ENCODE measurements at places on chromosomes 16 and 17. TPM values are rescaled to one million over a fixed set of nuclear protein-coding genes. Genes with fewer than 3 reads are reported as not detected.
A peak's percentile ranks its signal among the peaks of the same experiment; 100 is the strongest.

DNA sequence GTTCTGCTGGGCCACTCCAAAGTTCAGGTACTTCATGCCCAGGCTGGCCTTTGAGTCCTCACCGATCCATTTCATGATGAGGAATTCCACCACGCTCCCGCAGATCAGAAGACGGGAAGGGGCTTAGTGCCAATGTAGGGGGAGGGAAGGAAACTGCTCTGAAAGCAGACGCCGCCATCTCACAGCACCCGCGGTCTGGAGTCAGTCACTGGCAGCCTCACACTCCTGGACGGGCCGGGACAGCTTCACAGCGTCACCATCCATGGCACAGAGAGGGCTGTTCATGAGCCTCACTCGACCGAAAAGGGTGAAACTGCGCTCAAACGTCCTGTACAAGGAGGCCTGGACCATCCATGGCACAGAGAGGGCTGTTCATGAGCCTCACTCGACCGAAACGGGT is 62.0 kb downstream of the RPH3AL start:
- DNase-seq: no peak

GRCh38 chr16:1846416-1846815 is 19.4 kb downstream of the FAHD1 start:
- no peak for DNase-seq

AKAP10 gene
- 31.5 TPM for polyA plus RNA-seq

GRCh38 chr17:60671482-60671881 is 6.2 kb upstream of the BCAS3 start:
- no peak for DNase-seq

DNA sequence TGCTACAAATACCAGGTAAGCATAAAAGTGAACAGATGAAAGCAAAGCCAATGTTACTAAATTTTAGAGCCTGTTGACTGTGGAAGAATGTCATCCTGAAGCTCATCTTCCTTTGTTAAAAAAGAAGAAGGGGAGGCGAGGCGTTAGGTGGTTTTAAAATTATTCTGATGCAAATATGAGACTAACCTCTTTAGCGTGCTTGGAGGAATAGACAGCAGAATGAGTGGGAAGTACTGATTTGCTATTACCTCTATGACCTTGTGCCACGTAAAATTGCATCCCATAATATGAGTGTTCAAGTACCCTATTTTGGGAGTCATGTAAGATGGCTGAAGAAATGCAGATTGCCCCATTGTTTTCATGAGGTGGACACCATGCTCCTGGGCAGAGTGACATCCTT is 95.7 kb downstream of the ELAC2 start:
- no peak for DNase-seq

GRCh38 chr17:46759141-46759540 is 59.4 kb downstream of the WNT3 start:
- DNase-seq: no peak

GRCh38 chr17:57940653-57941329 is 14.4 kb downstream of the CUEDC1 start:
- DNase-seq: no peak

DNA sequence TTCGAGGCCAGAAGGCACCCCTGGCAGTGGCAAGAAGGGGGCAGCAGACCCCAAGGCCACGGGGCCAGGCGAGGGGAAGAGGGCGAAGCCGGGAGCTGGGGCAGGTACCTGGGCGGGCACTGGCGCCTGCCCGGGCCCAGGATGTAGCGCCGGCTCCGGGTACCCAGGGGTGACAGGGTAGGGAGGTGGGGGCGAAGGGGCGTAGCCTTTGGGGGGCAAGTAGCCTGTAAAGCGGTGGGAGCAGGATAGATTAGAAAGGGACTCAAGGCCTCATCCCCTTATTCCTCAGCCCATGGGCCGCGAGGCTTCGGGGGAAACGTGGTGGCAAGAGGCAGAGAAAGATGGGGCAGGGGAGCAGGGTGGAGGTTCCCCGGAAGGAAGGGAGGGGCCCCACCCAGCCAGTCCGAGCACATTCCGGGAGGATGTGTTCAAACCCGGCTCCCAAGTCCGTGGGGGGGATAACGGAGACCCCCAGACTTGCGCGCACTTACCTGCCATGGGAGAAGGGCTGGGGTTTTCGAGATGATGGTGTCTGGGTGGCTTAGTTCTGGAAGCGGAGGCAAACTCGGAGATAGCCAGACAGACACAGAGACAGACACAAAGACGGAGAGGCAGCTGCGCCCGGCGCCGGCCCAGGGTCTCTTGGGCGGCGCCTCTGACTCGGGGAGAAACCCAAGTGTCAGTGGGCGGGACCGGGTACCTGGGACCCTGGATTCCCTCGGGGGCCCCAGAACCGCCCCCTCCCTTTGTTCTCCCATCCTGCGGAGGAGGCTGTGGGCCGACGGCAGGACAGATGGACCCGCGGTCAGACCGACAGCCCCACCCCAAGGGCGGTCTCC is 493 bp downstream of the PLSCR3 start:
- no peak for DNase-seq

- DNase-seq: no peak
These were observed 42.5 kb downstream of the DNAH17 start for GRCh38 chr17:78534492-78535272.

TMC6 gene
- 17.4 TPM for polyA plus RNA-seq

DNA sequence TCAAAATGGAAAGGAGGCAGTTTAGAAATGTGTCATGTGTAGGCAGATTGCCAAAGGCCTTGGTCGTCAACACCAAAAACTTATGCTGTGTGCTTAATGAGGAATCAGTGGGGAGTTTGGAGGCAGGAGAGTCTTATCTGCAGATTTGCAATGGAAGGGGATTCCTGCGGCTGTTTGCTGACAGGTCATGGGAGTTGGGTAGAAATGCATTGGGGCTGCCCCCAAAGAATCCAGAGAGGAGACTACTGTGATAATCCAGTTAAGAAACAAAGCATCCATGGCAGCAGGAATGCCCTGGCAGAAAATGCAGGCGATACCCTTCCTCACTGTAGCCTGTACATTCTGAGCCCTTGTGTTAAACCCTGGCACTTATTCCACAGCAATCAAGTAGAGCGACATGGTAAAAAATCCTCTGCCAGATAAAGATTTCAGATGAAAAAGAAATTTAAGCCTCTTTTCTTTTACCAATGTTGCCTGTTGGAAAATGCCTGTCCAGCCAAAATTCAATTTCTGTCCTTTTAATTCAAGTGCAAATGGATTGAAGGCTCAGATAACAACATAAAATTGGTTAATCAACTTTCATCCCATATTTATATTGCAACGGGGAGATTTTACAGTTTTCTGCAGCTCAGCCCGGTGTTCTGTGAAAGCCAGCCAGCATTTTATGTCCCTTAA is 491.0 kb upstream of the CDH5 start:
- DNase-seq: no peak

DNA sequence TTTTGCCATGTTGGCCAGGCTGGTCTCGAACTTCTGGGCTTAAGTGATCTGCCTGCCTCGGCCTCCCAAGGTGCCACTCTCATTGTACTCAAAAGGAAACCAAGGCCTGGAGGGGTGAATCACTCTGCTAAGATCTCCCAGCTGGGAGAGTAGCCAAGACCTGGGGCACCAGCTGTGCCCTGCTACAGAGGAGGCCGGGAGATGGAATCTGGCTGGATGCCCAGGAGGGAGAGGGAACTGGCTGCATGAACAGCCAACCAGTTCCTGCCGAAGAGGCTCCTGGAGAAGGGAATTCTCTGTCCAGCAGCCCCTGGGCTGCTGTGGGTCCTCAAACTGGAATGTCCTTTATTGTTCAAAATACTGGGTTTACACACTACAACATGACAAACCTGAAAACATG is 238.7 kb upstream of the CIBAR2 start:
- DNase-seq: no peak

GRCh38 chr17:17899486-17899885 is 62.7 kb upstream of the SREBF1 start:
- DNase-seq: no peak

CMTM1 gene
- polyA plus RNA-seq: 3.9 TPM

DNA sequence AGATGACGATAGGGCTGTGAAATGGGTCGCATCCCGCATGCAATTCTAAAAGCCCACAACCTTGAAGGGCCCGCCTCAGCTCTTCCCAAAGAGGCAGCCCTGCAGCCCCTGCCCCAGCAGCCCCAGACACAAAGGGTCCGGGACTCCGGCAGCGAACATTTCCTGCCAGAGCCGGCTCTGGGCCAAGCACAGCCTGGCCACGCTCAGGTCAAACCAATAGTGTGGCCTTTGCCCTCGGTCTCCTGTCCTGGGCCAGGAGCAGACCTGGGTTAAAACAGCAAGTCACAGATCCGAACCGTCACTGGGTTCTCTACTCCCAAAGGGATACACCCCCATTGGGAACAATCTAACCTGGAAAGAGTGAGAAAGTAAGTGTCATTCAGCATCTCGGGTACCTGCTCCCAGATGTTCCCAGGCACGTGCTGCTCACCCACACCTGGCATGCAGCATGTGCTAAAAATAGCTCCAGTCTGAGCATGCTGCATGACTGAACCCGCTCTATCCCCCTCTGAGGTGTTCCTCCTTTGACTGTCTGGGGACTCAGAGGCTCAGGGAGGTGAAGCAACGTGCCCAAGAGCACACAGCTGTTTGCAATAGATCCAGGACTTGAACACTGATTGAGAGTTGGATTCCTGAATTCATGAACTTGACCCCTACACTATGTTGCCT is 22.2 kb upstream of the ATP2A3 start:
- no peak for DNase-seq

DNAAF1 gene
- 2.9 TPM for polyA plus RNA-seq

RAB26 gene
- polyA plus RNA-seq: 2.7 TPM

MYH1 gene
- 0.03 TPM for polyA plus RNA-seq

DNA sequence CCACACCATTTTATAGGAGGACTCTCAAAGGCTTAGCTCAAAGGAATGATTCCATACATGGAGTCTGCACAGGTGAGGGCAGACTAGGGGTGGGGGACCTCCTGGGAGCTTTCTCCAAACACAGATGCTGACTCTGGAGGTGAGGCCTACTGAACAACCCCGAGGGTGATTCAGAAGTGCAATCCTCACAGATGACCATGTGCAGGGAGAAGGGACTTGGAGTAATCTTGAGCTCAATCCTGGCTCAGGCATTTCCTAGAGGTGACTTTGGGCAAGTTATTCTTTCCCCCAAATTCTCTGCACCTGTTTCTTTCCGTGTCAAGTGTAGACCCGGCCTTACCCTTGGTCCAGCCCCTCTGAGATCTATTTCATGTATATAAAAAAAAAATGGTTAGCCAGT is 401.5 kb downstream of the SLC39A11 start:
- DNase-seq: no peak

KRT40 gene
- polyA plus RNA-seq: not detected

DNA sequence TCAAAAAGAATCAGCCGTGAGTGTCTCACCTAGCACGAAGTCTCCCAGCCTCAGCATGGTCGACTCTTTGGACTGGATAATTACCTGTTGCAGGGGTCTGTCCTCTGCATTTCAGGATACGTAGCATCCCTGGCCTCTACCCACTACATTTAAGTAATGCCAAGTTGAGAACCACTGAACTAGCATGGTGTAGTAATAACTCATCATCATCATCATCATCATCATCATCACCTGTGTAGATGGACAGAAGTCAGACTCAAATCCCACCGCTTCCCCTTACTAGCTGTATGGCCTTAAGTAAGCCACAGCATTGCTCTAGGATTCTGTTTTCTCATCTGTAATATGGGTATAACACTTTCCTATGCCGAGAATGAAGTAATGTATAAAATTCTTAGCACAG is 373.1 kb upstream of the XYLT1 start:
- no peak for DNase-seq

GAST gene
- not detected for polyA plus RNA-seq

DNA sequence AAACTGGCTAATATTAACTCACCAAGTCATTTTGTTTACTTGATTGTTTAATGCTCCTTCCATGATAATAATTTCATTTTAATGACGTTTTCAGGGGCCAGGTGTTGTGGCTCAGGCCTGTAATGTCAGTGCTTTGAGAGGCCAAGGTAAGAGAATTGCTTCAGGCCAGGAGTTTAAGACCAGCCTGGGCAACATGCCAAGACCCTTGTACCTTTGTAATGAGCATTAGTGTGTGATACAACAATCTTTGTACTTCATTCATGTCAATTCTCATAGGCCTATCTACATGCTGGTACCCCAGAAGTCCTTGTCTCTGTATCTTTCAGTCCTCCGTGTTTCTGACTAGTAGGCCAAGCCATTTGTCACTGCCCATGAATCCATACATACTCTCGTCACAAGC is 296.9 kb downstream of the ZFHX3 start:
- no peak for DNase-seq

DNA sequence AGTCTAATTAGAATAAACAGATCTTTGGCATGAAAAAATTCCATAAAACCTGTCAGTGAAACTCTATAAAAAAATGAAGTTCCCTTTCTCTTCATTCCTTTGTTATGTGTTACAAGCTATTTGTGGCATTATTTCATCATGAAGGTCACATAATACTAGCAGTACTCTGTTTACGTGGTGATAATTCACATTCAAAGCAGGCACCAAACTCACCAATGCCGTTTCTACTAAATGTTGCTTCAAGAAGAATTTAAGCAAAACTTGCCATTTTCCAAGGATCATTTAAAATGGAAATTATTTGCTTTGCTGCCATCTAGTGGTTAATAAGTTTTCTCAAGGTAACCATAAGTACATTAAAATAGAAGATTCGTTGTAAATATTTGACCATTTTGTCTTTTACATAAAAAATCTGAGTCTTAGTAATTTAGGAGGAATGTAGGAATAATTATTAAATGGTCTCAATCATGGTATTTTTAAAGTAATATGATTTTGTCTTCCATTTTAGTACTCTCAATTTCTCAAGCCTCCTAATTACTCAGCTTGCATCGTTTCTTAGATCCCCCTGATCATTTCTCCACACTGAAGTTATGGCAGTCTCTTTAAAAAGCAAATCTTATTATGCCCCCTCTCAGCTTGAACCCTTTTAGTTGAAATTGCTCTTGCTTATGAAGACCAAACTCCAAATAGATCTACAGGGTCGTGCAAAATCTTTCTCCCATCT is 80.8 kb downstream of the OMG start:
- peak; percentile 31 for DNase-seq

GRCh38 chr17:28482551-28483199 is 9.2 kb downstream of the SLC13A2 start:
- DNase-seq: no peak

TNFSF12 gene
- 21.8 TPM for polyA plus RNA-seq

ALDH3A1 gene
- 0.82 TPM for polyA plus RNA-seq

OTOP2 gene
- polyA plus RNA-seq: not detected

KRT222 gene
- polyA plus RNA-seq: 0.14 TPM

Measured in right renal cortex interstitium (tissue), 3 donors.